ENCODE measurements at places on chromosomes 11 and 22. TPM values are rescaled to one million over a fixed set of nuclear protein-coding genes. Genes with fewer than 3 reads are reported as not detected.

Gene GGT5
- polyA plus RNA-seq, result not detected

Gene ANO9
- polyA plus RNA-seq, result 16.4 TPM

Gene MFRP
- polyA plus RNA-seq, result not detected

Gene RTN4R
- 3.3 TPM for polyA plus RNA-seq

DNA sequence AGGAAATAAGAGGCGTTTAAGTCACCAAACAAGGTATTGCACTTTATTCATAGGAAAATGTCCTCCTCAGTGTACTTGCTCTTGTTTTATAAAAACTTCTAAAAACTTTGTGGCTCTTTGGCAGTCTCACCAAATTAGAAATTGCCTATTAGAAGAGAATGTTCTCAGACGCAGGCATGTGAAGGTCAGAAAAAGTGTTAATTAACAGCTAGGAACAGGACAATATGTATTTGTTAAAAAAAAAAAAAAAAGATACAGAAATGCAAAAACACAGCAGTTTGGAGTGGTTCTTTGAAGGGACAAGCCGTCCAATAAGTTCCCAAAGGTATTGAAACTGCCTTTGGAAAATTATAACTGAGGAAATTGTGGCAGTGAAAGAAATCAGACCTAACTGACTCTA is 67.9 kb downstream of the SLC25A17 start:
- no peak for DNase-seq

DNA sequence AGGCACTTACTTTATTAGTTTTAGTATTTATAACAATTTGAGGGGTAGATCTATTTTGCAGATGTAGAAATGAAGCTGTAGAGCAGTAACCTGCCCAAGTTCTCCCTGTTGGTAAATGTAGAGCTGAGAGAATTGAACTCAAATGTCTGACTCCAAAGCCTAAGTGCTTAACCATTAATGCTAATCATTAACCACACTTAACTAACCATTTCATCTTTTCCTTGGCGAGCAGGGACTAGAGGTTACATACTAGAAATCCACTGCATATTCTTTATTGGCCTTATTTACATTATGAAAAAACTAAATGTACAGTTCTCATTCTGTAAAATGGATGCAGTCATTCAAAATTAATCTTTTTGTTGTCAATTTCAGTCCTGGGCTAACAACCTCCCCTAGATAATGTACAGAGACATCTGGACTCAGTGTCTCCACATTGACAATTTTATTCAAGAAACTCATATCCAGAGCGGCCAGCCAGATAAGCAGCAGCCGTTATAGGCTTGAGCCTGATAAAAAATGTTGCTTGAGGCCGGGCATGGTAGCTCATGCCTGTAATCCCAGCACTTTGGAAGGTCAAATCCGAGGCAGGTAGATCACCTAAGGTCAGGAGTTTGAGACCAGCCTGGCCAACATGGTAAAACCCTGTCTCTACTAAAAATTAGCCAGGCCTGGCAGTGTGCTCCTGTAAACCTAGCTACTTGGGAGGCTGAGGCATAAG is 76.7 kb upstream of the PICALM start:
- DNase-seq, result no peak

- DNase-seq, result no peak
These were observed 26.2 kb downstream of the UBASH3B start for GRCh38 chr11:122681735-122682134.

DNA sequence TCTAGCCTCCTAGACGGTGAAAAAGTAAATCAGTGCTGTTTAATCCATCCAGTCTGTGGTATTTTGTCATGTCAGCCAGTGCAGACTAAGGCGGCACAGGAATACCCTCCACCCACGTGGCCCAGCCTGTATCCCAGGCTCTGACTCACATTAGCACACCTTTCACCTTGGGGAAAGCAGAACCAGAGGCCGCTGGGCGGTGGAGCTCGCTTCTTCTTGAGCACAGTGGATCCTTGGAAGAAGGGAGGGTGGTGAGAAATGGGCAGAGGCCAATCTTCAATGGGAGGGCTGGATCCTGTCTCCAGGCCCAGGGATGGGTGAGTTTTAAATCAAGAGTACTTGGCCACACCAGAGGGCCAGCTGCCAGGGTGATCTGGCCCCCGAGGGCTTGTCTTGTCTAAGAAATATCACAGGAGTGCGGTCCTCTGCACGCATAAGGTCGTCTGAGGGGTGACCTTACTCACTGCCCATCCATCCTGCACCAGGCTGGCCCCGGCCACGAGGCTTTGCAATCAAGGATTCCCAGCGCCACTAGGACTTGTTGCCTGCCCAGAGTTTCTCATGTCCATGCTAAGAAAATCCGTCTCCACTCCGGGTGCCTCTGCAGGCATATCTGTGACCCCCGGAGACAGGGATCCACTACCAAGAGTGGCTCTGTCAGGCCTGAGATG is 658.5 kb downstream of the BRD1 start:
- DNase-seq, result no peak

DNA sequence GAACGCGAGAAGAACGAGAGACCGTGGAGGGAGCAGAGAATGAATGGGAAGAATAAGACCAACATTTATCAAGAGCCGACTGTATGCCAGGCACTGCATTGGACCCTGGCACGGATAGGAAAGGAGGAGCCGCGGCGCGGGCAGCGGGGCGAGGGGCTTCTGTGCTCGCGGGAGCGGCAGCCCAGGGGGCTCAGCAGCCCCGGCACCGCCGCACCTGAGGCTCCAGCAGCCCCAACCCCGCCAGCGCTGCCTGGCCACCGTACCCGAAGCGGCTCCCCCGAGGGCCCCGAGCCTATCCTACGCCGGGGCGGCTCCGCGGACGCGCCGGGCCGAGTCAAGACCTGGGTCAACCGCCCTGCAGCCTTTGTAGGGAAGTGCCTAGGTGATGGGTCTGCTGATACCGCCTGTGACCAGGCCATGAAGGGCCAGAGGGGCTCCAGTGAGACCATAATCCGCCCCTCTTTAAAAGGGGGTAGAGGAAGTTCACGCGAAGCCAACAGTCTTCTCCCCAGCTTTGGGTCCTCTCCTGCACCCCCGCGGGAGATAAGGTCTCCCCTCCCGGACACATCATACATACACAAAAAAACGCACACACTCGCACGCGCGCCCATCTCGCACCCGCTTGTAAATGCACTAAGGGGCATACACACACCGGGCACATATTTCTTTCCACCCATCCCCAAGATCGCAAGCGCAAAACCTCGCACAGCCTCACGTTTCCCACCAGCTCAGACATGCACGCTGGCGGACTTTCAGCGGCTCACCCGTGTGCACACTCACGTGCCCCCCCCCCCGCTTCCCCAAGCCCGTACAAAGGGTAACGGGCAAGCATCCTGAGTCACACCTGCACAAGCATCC is 935 bp upstream of the RTN4RL2 start:
- DNase-seq, result peak; percentile 29

DNA sequence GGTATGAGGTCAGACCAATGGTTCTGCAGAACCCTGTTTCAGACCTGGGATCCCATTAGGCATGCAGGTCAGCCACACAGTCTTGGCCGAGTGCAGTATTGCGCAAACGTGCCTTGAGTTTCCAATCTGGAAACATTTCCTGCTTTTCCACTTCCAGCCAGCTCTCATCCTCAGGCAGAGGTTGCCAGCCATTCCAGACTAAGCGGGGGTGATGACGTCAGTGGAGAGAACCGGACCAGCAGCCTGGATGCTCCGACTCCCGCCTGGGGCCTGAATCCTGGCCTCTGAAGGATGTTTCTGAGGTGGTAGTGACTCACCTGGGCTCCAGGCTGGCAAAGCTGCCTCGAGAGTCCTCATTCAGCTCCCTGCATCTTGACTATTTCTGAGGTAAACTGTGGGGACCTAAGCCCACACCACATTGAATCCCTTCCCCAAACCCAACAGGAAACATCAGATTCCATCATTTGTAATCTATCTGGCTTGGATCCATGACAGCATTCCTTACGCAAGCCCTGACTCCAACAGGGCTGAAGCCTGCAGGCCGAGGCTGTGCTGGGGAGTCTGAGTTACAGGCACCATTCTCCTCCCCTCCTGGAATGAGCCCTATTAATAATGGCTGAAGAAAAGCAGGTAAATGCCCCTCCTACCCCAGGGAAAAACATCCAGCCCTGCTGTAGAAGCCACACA is 83.0 kb downstream of the ABTB2 start:
- no peak for DNase-seq

GRCh38 chr11:70354629-70355028 is 43.7 kb upstream of the CTTN start:
- no peak for DNase-seq

DNA sequence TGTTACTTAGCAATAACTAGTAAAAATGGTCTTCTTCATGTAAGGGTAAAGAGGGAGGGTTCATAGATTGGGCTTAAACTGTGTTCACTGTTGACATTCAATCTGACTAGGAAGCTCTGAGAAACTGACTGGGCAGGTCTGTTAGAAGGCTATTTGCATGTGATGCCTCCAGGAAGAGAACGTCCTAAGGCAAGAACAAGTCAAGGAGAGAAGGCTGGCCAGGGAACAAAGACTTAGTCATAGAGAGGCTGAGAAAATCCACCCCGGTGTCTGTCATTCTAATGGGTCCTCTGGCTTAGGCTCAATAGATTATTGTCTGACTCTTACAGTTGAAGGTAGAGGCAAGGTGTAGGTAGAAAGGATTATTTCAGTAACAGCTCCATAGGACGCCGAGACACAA is 50.3 kb upstream of the CD44 start:
- no peak for DNase-seq

- no peak for DNase-seq
These were observed 4.2 kb downstream of the LGR4 start for GRCh38 chr11:27468209-27468994.

DNA sequence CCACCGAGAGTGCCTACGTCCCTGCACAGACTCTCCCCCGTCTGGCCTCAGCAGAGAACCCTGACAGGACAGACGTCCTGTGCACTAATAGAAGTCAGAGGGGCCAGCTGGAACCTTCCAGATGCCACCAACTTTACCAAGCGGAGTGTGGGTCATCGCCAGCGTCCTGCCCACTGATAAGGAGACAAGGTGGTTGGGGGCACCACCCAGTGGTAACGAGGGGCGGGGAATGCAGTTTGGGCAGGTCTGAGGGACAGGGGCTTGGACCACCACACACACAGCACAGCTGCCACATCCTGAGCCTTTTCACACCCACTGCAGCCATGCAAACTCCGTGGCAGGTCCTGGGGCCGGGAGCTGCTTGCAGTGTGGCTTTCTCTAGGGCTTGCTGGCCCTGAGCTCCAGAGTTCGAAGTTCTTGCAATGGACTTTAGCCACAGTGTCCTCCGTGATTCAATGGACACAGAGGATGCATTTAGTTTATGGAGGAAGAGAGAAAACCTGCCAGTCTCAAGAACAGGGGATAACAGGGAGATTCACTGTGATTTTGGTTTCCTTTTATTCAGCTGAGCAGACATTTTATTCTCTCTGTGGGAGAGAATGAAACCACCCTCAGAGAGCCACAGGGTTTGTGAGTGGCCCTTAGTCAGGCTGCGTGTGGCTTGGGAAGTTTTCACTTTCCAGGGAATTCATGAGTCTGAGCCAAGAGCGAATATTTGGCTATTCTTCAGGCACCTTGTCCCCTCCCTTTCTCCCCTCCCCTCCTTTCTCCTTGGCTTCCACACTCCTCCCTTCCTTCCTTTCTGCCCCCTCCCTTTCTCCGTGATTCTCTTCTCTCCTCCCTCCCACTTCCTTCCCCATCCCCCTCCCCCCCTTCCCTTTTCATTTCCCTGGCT is 13.1 kb downstream of the MRGPRG start:
- no peak for DNase-seq

Measured in CD4-positive, CD25-positive, alpha-beta regulatory T cell (primary cell).